ENCODE measurements at places on chromosomes 7 and 10.

GRCh38 chr10:132808383-132809231 is 22.7 kb upstream of the NKX6-2 start:
- no peak for DNase-seq

GRCh38 chr7:26091933-26092332 is 60.1 kb upstream of the NFE2L3 start:
- no peak for DNase-seq

GRCh38 chr7:17674943-17675608 is 265.2 kb downstream of the SNX13 start:
- no peak for DNase-seq

DNA sequence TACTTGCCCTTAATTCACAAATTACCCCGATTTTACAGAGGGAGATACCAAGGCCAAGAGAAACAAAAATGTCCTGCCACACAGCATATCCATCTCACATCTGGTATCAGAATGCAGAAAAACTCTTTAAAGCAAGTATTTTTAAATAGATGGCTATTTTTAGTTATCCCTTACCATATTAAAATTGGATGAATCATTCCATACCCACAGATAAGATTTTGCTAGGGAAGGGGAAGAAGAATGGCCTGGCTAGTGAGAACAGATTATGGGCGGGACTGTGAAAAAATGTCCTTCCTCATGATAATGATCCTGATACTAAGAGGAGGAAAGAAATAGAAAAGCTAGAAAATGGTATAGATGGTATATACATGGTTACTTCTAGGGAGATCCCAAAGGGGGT is 80.6 kb upstream of the GATAD1 start:
- DNase-seq: no peak

DNA sequence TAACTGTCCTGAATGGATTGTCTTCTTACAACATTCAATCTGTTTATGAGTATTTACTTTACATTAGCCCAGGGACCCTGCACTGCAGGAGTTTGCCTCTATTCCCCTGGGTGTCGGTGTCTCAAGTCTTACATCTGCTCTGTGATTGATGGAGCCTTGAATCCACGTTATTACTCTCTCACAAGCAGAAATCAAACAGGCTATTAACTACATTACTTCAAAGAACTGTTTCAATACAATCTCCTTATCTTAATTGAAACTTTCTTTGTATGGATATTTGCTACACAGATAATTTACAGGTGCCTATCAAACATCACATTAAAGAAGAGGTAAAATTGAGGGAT is 3.1 kb upstream of the ARID5B start:
- DNase-seq: no peak

DNA sequence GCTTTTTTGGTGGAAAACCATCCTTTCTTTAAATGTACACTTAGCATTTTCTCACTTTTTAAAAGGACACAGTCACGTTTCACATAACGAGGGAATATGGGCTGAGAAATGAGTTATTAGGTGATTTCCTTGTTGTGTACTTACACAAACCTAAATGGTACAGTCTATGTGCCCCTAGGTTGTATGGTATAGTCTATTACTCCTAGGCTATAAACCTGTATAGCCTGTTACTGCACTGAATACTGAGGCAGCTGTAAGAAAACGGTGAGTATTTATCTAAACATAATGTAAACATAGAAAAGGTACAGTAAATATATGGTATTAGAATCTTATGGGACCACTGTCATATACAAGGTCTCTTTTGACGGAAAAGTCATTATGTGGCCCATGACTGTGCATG is 913.5 kb upstream of the GHITM start:
- DNase-seq: no peak

DNA sequence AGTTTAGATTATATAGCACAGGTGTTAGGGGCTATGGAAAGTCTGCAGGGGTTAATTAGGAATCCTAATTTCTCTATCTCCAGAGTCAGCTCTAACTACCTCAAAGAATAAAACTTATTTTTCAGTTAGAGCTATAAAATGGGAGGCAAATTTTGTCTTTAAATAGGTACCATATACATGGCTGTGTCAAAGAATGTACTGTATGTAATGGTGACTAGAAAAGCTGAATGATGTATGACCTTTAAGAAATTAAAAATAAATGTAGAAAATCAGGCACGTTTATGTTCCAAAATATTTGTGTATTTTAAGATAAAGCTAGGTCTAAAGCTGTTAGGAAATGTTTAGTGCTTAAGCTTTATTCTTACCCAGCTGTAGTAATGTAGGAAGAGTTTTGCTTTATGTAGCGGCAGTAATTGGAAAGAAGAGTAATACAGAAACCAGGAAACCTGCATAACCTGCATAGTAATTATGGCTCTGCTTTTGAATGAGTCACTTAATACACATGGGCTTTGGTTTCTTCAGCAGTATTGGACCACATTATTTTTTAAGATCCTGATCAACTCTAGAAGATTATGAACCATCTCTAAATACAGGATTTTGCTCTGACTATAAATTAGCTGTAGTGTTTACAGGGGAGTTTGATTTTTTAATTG is 85.0 kb downstream of the KMT2E start:
- DNase-seq: no peak

- DNase-seq: peak; percentile 56
Observed at GRCh38 chr10:71608819-71609768, 110.5 kb downstream of the C10orf105 start.

DNA sequence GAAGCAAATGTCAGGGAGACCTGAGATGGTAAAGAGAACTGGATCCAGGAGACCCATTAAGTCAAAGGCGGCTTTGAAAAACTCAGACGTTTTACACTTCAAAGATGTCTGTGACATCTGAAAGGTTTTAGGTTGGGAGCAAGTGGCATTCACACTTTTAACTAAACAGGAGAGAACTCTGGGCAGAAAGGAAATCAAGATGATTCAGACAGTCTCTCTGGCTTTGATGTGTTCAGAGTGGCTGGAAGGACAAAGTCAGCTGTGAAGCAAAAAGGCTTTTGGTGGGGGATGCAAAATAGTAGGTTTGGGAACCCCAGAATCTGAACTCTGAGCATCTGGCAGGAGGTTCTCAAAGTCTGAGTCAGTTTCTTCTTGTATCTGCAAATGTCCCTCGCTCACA is 66.6 kb downstream of the PRKCQ start:
- DNase-seq: no peak

DNA sequence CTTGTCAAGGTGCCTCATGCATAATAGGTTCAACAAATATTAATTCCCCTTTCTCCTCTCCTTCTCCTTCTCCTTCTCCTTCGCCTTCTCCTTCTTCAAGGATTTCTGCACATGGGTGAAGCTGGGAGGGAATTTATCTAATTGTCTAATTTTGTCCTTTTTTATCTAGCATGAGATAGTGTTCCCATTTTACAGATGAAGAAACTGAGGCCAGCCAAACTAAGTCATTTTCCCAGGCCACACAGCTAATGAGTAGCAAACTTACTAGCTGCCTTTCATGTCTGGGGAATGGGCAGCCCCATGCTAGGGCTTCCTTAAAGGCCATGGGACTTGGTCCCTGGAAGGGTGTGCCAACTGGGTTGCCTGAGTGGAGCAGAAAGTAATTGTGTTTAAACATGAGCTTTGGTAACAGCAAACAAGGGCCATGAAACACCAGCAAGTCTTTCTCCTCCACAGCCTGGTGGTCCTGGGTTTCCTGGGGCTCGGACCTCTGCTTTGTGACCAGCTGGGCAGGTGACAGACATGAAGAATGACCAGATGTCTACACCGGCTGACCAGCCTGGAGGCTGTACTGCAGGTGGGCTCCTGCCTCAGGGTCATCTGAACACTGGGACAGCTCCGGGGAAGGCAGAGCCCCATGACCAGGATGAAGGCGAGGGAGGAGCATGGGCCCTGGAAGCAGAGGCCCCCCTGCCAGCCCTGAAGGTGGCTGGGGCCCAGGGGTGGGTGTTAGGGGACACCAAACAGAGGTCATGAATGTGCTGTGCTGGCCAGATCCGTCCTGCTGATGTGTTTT is 138.0 kb downstream of the PTPN20 start:
- DNase-seq: no peak

DNA sequence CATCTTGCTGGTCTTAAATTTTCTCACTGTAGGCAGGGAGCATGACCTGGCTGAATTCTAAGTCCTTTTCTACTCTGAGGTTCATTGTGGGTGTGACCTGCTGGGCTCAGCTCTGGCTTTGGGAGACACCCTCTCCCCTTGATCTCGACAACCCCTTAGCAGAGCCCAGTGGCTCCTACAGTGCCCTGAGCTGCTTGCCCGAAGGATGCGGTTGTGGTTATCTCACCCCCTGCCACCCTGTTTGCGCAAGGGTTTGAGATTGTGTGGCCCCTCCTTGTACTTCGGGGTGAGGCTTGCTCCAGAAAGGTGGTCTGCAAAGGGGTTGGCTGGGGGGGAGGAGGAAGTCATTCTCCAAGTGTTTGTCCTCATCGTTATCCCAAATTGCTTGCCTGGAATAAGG is 55.3 kb downstream of the TCF7L2 start:
- DNase-seq: no peak

DNA sequence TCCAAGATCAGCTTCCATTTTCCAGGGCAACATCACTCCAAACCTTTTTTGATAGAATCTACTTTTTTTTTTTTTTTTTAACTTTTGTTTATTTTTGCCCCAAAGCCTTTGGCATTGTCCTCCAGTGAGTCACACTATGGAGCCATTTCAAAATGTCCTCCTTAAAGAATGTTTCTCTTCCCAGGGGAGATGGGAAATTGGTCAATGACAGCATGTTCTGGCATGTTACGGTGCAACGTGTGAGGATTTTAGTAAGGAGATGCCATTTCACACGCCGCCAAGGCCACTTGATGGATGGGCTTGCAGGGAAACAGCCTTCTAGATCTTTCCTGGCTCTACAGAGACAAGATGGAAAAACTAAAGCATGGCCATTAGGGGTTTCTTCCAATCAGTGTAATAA is 30.7 kb upstream of the TRIL start:
- DNase-seq: no peak

- DNase-seq: peak; percentile 38
Observed at GRCh38 chr7:139618482-139619366, 95.2 kb downstream of the CLEC2L start.

DNA sequence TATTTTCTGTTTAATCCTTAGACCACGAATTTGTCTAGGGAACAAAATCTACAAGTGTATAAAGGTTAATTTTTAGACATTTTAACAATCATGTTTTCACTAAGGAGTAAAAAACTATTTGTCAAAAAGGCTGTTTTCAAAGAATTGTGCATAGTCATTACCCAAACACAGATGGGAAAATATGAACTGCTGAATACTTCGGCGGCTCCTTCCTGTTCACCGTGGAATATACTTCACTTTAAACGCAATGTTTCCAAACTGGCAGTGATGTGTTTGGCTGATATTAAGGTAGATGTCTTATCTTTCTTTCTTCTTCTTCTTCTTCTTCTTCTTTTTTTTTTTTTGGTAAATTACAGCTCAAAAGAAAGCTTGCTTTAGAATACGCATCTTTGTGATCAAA is 41.4 kb downstream of the JCAD start:
- no peak for DNase-seq

DNA sequence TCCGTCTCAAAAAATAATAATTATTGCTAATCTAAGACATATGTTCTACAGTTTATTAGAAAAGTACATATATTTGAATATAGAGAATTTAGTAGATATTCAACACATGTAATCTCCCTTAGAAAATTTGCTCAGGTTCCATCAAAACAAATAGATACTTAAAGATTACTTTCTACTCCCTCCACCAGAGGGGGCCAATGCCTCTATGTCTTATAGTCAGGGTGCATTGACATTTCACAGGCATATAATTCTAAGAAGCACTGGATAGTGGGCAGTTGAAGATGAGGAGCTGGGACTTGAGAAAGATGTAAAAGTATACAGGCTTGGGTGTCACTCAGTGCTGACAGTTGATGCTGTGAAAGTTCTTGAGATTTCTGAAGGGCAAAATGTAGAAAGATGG is 301.6 kb upstream of the HPS1 start:
- DNase-seq: no peak

DNA sequence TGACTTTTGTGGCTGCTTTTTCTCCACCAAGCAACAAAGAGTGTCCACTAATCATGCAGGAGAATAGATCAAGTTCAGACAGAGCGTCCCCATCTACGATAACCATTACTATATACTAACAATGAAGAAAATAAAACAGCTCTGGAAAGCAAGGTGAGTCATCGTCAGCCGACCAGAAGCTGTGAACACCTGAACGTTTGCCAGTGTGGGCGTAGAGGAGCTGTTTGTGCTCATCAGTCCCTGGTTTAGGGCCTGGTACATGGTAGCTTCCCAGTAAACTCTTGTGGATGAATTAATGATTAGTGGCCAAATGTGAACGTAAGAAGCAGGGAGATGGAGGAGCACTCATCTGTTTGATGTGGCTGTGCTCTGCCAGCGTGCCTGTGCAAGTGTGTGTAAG is 180.7 kb downstream of the EVX1 start:
- DNase-seq: no peak

DNA sequence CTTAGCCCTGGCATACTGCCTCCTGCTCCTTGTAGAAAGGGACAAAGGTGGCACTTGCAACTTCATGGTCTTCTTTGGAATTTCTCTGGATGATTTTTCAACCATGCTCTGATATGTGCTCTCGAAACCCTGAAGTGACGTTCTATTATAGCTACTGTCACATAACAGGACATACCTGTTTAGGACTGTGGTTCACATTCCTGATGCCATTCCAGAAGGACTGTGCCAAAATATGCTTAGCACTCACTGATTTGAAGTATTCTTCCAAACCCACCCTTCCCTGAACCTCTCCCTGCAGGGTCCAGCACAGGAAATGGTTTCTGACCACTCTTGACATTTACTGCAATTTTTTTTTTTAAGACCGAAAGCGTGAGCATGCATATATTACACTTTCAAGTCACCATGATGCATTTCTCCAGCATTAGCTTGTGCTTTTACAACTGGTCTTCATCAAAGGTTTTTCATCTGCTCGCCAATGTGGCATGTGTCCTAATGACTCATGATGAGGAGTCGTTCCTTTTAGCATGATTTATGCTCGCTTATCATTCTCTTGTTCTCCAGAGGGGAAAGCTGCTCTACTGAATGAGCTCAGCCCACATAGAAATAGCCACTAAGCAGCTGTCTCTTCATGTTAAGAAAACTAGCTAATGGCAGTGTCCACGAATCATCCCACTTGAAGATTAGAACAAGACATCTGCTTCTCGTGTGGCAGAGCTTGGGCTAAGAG is 135.2 kb downstream of the ADAM12 start:
- no peak for DNase-seq

DNA sequence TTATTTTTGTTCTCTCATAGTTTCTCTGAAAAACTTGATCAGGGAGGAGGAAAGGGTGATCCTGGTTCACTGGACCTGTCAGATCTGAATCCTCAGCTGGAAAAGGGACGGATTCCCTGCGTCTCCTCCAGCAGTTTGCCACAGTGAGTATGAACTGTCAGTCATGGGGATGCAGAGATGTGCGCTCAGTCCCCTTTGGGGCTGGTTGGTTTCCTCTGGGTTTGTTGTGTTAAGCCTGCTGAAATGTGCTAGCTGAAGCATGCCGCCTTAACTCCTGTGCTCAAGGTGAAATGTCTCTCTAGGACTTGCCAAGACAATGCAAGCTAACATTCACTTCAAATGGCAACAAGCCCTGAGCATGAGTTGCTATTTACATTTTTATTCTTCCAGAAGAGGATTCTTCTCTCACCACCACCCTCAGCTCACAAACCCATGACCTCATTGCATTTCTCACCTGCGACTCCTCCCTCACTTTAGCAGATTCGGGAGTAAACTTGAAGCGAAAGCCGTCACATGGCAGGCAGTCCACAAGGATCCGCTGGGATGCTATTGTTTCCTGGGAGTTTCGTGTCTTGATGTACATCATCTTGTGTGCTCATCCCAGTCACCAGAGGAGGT is 192.9 kb upstream of the FZD8 start:
- no peak for DNase-seq

All from CD4-positive, alpha-beta T cell treated with Interferon alpha-2 for 1 hour (primary cell).